ENCODE measurements at places on chromosomes 4 and X. TPM values are rescaled to one million over a fixed set of nuclear protein-coding genes. Genes with fewer than 3 reads are reported as not detected.

Gene MTTP
- total RNA-seq: not detected

Gene USP17L15
- total RNA-seq: not detected

Gene SPARCL1
- total RNA-seq: not detected

Gene SPANXN4
- total RNA-seq: not detected

GRCh38 chr4:69360271-69360670 is 80.0 kb downstream of the UGT2B28 start:
- no peak overlapping the region for H3K27ac ChIP-seq
- no peaks in the 10 kb centered on the region for H3K4me1 ChIP-seq
- DNase-seq: no peak
- no peak overlapping the region for H3K4me3 ChIP-seq
- no peaks in the 10 kb centered on the region for H3K36me3 ChIP-seq

DNA sequence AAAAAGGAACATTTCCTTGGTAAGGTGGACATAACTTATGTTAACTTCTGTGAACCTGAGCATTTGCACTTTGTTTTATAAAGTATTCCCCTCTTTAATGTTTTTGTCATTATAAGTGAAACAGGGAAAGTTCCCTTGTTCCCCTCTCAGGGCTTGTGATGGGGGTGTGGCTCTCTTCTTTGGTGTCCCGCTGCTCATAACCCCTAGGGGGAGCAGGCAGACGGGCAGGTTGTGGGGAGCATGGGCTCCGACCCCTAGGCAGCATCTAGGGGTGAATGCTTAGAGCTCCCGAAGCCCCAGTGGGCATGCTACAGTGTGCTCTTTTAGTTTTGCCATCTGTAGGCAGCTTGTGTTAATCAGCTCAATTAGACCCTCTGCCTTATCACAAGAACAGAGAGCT is 200.4 kb downstream of the DACH2 start:
- H3K4me3 ChIP-seq: no peak overlapping the region
- no peaks in the 10 kb centered on the region for H3K4me1 ChIP-seq
- no peak for DNase-seq
- no peak overlapping the region for H3K27ac ChIP-seq
- H3K27me3 ChIP-seq: no peaks in the 10 kb centered on the region

DNA sequence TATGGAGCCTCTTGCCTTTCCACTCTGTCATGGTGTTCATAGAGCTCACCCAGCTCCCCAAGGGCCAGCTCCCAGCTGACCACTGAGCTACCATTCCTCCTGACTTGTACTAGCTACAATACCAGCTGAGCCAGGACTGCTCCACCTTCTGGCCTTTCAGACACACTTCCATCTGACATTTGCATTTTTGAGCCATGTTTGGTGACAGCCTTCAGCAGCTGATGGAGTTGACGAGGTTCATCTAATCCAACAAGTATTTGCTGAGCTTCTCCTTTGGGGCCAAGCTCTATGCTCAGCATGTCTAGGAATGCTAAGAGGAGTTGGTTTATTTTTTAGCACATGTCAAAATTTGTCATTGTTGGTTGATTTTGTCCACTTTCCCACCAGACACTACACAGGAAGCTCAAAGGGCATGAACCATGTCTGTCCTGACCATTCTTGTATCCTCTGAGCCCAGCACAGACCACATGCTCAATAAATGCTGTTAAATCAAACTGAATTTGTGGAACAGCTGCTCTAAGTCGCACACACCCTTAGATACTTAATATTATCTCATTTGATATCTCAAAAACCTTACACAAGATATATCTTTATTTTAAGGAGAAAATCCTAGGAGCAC is 142.6 kb upstream of the PPARGC1A start:
- H3K27me3 ChIP-seq: no peaks in the 10 kb centered on the region
- no peak overlapping the region for H3K4me3 ChIP-seq
- H3K4me1 ChIP-seq: no peaks in the 10 kb centered on the region
- no peak overlapping the region for H3K27ac ChIP-seq

- H3K36me3 ChIP-seq: no peaks in the 10 kb centered on the region
- no peak overlapping the region for H3K4me3 ChIP-seq
- H3K27ac ChIP-seq: no peak overlapping the region
- H3K4me1 ChIP-seq: peaks cover 23% of the 10 kb centered on the region
- peak; percentile 20 for DNase-seq
Measured at GRCh38 chr4:101304916-101305315, 42.4 kb downstream of the PPP3CA start.

DNA sequence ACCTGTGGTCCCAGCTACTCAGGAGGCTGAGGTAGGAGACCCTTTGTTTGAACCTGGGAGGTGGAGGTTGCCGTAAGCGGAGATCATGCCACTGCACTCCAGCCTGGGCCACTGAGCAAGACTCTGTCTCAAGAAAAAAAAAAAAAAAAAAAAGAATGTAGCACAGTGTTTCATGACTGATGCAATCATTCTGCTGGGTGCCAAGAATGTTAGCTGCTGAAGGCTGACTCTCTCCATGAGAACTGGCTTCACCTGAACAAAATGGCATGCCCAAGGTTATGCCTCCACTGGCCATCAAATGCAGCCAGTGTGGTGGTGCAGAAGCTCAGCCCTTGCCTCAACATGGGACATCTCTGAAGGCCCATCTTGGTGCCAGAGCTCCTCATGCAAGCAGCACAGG is 412.1 kb downstream of the ADAM29 start:
- no peak overlapping the region for H3K4me3 ChIP-seq
- no peaks in the 10 kb centered on the region for H3K36me3 ChIP-seq
- no peaks in the 10 kb centered on the region for H3K4me1 ChIP-seq
- DNase-seq: peak; percentile 33

DNA sequence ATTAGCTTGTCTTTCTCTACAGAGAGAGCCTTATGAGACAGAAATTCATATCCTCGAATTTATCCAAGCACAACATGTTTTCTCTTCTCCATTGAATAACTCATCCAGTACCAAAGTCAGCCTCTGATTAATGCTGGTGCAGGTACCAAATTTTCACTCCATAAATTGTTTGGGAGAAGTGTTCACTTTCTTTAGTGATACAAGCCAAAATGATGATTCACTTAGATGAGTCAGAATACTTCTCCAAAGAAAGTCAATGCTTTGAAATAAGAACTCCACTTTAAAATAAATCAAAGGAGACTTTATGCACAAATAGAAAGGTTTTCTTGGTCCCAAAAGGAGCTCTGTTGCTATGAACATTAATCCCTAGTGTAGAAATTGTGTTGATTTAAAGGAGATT is 60.2 kb downstream of the MAOB start:
- peaks cover 8% of the 10 kb centered on the region for H3K4me1 ChIP-seq
- no peaks in the 10 kb centered on the region for H3K36me3 ChIP-seq
- no peak overlapping the region for H3K27ac ChIP-seq
- peak; percentile 45 for DNase-seq

GRCh38 chr4:168852387-168852786 is 157.7 kb downstream of the CBR4 start:
- peaks cover 28% of the 10 kb centered on the region for H3K4me1 ChIP-seq
- no peak for DNase-seq
- H3K4me3 ChIP-seq: no peak overlapping the region
- H3K27me3 ChIP-seq: no peaks in the 10 kb centered on the region

GRCh38 chr4:76989391-76990061 is 40.0 kb downstream of the SEPTIN11 start:
- peak overlapping the region; percentile 97 for H3K27ac ChIP-seq
- peaks cover 12% of the 10 kb centered on the region for H3K36me3 ChIP-seq
- no peaks in the 10 kb centered on the region for H3K27me3 ChIP-seq
- DNase-seq: no peak

- H3K27ac ChIP-seq: no peak overlapping the region
- no peaks in the 10 kb centered on the region for H3K36me3 ChIP-seq
- no peaks in the 10 kb centered on the region for H3K4me1 ChIP-seq
- DNase-seq: no peak
Measured at GRCh38 chr4:88242144-88242543, 42.2 kb downstream of the PPM1K start.

DNA sequence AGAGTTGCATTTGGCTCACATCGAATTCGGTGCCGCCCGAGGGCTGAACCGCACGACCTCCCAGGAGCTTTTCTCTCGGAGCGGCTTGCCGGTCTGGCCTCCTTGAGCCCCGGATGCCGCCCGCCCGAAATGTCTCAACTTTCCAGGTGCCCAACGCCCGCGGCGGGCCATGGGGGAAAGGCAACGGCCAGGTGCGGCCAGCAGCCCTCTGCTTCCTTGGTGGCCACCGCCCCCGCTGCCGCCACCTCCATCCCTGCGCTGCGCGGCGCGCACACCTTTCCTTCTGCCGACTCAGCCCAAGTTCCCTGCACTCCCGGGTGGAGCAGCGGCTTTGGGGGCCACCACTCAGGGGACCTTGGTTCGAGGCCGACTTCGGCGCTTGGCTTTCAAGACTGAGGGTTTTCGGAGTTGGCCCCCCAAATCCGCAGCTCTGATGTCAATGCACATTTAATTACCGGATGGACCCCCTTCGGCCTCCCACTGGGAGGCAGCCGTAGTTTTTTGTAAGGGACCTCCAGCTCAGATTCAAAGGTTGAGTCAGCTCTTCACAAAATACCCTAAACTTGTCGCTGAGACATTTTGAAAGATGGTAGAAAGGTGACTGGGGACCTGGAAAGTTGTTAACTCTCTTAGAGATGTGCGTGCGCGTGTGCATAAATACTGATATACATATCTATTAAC is 1.1 kb downstream of the AFF2 start:
- H3K36me3 ChIP-seq: no peaks in the 10 kb centered on the region
- no peaks in the 10 kb centered on the region for H3K4me1 ChIP-seq
- peaks cover 5% of the 10 kb centered on the region for H3K27me3 ChIP-seq
- H3K27ac ChIP-seq: no peak overlapping the region
- H3K4me3 ChIP-seq: peak overlapping the region; percentile 76

- no peaks in the 10 kb centered on the region for H3K36me3 ChIP-seq
- no peak for DNase-seq
- no peaks in the 10 kb centered on the region for H3K4me1 ChIP-seq
- H3K27ac ChIP-seq: no peak overlapping the region
- H3K27me3 ChIP-seq: peaks cover 8% of the 10 kb centered on the region
Measured at GRCh38 chr4:2036327-2036726, 22.8 kb upstream of the NAT8L start.

- no peaks in the 10 kb centered on the region for H3K27me3 ChIP-seq
- H3K36me3 ChIP-seq: peaks cover 71% of the 10 kb centered on the region
- no peak overlapping the region for H3K27ac ChIP-seq
- peaks cover 4% of the 10 kb centered on the region for H3K4me1 ChIP-seq
Measured at GRCh38 chr4:75653845-75654503, 19.2 kb downstream of the G3BP2 start.

DNA sequence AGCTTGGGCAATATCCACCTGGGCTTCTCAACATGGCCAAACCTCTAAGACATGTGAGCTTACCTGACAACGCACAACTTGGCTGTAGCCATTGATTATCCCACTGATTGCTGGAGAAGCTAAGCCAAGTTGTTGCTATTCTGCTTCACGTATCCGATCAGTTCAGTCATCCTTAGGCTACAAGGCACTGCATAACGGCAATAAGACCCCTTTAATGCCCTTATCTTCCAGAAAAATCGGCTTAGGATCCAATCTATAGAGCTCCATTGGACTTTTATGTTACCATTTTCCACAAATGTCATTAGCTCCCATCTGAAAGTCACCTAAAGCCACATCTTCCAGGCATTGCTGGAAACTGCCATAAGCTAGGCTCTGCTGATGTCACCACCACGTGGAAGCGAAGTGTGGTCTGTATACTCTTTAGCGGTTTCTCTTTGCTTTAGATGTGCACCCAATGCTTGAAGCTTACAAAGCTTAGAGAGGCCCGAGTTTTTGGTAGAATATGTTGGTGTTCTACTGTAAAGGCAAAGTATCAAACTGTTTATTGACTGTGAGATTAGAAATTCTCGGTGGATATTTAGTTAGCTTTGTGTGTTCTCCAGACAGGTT is 163.1 kb downstream of the CPE start:
- H3K27me3 ChIP-seq: no peaks in the 10 kb centered on the region
- no peak overlapping the region for H3K27ac ChIP-seq
- H3K4me3 ChIP-seq: no peak overlapping the region
- DNase-seq: no peak

Data from GM23248 (cell line).